ENCODE measurements at places on chromosomes 6 and 20. TPM values are rescaled to one million over a fixed set of nuclear protein-coding genes. Genes with fewer than 3 reads are reported as not detected.

MYLK2 gene
- total RNA-seq: 1.2 TPM

ADAT2 gene
- total RNA-seq: 5.7 TPM

NKX2-2 gene
- 0.16 TPM for total RNA-seq

HECA gene
- total RNA-seq: 47.4 TPM

FOXC1 gene
- 9.4 TPM for total RNA-seq

EDEM2 gene
- total RNA-seq: 16.9 TPM

RGL2 gene
- 46.2 TPM for total RNA-seq

RHAG gene
- total RNA-seq: not detected

PGBD1 gene
- total RNA-seq: 6.9 TPM

MCHR2 gene
- 0.31 TPM for total RNA-seq

DNA sequence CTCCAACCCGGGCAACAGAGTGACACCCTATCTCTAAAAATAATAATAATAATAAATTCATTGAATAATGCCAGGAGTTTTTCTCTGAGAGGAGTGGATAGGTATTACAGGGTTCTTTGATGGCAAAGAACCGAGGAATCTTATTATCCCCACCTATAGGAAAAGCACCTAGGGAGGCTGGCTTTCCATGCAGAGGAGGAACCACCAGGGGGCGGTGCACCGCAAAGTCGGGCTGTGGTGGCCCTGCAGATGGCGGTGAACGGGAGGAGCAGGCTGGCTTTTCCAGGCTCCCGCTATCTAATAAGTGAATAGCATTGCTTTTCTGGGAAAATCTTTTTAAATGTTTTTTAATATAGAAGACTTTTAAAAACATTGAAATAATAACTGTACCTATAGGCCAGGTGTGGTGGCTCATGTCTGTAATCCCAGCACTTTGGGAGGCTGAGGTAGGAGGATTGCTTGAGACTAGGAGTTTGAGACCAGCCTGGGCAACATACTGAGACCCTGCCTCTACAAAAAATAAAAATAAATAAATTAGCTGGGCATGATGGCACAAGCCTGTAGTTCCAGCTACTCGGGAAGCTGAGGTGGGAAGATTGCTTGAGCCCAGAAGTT, 864.2 kb downstream of the KIF16B start:
- peak; percentile 76 for DNase-seq

GRCh38 chr6:3456395-3456897, 404 bp downstream of the SLC22A23 start:
- no peak for DNase-seq

GRCh38 chr20:54068495-54068894, 1.9 kb downstream of the BCAS1 start:
- no peak for DNase-seq

GRCh38 chr20:62795023-62795761, 1.1 kb upstream of the MRGBP start:
- DNase-seq: peak; percentile 63

GRCh38 chr6:74312081-74312480, 616.1 kb downstream of the CD109 start:
- DNase-seq: no peak

- DNase-seq: peak; percentile 61
Observed at GRCh38 chr6:43129434-43130194, 41.5 kb upstream of the SRF start.

DNA sequence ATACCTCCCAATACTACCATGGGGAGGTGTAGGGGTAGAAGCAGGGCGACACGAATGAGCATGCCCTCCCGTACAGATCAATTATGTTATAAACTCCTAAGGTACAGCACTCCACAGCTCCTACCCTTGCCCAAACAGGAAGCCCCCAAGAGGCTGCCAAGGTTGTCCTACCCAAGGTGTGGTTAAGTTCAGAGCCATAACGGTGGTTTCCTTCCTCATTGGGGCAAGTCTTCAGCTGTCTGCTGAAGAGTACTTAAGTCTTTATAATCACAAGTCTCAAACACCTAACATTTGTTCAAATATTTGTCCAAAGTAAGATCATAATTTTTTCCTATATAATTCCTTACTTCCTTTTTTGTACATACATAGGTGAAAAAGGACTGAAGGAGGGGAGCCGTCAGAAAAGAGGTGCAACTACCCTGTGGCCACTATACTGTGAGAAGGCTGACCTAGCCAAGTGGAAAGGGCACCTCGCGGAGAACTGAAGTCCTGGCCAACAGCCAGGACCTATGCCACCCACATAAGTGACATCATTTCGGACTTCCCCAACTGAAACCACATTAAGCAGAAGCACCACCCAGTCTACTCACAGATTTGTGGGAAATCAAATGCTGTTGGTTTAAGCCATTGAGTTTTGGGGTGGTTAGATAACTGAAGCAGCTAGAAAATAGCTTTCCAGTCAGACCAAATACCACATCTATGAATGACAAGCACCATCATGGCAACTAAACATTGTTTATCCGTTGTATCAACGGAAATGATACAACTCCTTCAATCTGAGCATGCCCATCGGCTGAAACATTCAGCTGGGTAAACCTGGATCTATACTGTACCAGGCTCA, 2.9 kb upstream of the RAB22A start:
- DNase-seq: no peak

- no peak for DNase-seq
Observed at GRCh38 chr20:57638173-57638894, 18.1 kb upstream of the ZBP1 start.

GRCh38 chr6:157075549-157076450, 247.5 kb downstream of the TMEM242 start:
- no peak for DNase-seq

GRCh38 chr20:50163570-50164317, 10.2 kb upstream of the PEDS1 start:
- DNase-seq: no peak

DNA sequence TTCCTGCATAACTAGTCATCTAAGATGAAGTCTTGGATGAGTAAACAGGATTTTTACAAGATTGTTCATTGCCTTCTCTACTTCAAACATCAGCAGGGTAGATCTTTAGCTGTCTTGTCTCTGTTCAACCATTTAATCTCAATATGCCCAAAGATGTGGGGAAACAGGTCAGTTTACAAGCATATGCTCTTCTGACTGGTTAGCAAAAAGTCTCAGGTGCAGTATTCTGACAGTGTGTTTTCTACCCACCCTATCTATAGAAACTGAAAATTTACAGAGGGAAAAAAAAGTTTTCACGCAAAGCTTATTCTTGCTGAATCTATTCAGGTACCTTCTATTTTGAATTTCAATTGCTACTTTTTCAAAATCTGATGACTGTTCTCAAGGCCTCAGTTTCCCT, 29.0 kb downstream of the MAP3K5 start:
- DNase-seq: no peak

DNA sequence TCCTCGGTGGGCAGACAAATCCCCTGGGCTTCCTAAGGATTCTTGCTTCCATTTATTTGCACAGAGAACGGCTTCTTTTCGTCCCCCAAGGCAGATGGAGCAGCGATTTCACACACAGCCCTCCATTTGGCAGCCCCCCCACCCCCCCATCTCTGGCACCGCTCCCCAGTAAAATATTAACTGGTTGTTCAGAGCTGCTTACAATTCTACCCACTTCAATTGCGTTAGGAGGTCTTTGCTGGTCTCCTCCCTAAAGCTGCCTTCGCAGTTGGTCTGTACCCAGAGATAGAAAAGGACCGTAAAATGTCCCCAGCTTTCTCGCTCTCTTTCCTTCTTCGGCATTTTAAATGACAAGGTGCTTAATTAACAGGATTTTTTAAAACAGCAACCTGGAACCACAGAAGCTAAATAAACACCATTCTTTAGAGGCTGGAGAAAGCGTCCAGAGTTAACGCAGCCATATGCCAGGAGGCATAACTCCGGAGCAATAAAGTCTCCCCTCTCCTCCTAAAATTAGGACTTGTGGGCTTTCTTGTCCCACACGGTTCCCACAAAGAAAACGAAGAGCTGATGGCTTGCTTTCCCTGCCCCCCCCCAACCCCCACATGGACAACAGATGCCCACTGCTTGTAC, 1.7 kb upstream of the ZMYND8 start:
- no peak for DNase-seq

DNA sequence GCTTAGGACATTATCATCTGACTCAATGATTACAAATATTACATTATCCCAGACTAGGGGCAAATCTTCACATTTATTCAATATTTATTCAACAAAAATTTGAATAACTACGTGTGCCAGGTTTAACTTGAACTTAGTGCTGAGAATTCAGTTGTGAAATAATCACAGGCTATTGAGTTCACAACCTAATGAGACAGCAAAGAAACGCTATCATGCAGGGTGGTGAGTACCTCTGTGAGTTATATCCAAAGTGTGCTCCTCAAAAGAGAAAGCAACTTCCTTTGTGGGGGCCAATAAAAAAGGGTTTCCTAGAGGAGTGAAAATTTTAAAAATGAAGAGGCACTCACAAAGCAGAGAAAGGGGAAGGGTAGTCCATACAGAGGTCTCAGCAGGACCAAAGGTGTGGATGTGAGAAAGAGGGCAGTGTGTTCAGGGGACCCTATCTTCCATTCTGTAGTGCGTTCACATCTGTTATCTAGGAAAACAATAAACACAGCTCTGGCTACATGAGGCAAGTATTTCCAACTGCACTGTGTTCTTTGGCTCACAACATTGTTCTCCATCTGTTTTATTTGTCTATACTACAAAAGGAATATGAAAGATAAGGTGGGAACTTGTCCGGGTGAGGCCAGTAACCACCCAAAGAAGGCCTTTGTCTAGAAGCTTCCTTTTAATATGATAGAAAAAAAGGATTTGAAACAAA, 155.4 kb upstream of the MARCKS start:
- DNase-seq: no peak

- DNase-seq: no peak
Observed at GRCh38 chr6:24330137-24330732, 27.6 kb downstream of the DCDC2 start.
